Hematopoietic multipotent progenitor cell treated with erythropoietin and hydrocortisone succinate and interleukin-3 and kit ligand, for 6 days (in vitro differentiated cells): ENCODE measurements at places on chromosomes 4 and X.
A peak's percentile ranks its signal among the peaks of the same experiment; 100 is the strongest.

GRCh38 chr4:47567511-47567910 is 82.4 kb downstream of the ATP10D start:
- no peak for DNase-seq

DNA sequence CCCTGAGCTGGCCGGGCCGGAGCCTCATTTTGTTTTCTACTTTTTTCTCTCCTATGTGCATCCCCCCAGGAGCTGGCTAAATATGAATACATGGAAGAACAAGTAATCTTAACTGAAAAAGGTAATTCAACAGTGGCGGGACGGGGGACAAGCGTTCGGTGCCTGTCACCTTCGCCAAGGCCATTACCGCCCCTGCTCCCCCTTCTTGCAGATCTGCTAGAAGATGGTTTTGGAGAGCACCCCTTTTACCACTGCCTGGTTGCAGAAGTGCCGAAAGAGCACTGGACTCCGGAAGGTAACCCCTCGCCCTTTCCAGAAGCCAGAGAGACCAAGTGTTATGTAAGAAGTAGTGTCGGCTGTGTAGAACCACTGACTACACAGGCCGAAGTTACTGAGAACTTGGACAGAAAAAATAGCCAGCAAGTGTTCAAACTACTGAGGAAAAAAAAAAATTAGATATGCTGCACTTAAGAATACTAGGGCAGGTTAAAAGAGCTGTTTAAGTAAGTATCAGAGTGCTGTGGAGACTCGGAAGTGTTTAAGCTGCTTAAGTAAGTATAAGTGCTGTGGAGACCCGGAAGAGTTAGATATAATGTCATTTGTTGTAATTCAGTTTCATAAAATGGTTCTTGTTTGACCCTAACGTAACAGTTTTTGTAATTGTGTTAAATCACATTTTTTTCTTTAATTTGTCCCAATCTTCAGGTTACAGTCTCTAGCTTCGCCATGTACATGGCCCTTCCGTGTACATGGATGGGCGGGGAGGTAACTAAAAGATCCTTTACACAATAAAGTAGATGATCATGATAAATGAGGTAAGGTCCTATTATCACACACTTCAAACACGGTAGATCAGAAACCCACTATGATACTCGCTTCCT is 856 bp downstream of the SAT1 start:
- peak; percentile 34 for DNase-seq

DNA sequence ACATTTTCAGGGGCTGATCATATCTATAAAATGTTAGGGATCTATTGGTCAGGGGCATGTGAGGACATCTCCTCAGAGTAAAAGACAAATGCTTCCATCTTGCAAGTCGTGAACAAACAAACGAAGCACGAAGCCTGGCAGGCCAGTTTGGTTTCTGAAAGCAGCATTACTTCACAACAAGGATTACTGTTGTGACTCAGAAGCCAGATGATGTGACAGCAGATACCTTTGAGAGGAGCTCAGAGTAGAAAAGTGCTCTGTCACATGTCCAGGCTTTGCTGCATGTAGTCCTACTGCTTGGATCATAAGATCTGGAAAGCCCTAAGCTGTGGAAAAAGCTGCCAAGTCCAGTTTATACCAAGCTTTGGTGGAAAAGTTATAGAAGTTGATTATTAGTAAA is 1827.2 kb downstream of the ARAP2 start:
- DNase-seq: no peak

- no peak for DNase-seq
Measured at GRCh38 chr4:107292979-107293378, 256.9 kb upstream of the DKK2 start.

- DNase-seq: peak; percentile 44
Measured at GRCh38 chrX:134718105-134718965, 60.1 kb upstream of the PLAC1 start.

GRCh38 chrX:103417933-103418332 is 41.6 kb downstream of the BEX3 start:
- DNase-seq: no peak

DNA sequence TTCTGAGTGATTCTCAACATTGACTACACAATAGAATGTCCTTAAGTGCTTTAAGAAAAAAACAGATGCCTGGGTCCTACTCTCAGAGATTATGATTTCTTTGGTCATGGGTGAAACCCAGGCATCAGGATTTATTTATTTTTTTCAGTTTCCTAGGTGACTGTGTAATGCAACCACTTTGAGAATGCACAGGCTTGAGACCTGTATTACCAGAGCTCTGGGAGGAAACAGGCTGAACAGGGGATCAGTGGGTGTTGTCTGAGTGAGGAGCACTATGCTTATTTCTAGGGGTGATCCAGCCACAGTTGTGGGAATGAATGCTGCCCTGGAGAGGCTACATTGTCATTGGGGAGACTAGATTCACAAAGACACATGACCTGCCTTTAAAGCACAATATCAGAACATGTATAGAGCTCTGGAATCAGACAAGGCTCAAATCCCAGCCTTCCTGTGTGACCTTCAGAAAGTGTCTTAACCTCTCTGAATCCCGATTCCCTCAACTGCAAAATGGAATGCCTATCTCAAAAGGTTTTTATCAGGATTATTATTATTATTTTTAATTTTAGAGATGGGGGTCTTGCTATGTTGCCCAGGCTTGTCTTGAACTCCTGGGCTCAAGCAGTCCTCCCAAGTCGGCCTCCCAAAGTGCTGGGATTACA is 61.6 kb upstream of the PRPS1 start:
- DNase-seq: no peak

DNA sequence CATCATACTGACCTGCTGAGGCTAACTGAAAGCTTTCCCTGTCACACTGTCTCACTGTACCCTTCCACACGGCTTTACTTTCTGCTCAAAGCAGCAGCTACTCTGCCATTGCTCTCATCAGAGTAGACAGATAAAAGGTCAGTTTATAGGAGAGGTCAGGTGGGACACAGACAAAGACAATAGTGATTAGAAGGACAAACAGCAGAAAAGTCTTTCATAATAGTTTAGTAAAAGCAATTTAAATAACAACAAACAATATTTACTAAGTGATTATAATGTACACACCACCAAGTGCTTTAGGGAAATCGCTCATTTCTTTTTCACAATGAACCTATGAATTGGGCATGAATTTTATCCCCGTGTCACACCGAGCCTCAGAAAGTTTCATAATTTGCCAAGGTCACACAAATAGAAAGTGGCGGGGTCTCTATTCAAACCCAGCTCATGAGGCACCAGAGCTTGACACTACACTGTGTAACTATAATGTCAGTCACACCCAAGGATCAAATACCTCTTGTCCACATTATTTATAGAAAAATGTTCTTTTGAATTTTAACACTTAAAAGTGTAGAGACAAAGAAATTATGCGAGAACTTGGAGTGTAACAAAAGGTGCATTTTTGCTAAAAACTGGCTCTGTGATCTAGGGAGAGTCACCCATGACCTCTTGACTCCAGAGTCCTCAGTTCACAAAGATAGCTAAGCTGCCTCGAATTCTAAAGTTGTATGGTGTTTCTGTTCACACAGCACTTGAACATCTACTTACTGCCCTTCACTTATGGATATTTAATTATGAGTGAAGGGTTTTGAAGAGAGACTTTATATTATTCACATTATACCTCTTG is 24.5 kb upstream of the SORBS2 start:
- no peak for DNase-seq

DNA sequence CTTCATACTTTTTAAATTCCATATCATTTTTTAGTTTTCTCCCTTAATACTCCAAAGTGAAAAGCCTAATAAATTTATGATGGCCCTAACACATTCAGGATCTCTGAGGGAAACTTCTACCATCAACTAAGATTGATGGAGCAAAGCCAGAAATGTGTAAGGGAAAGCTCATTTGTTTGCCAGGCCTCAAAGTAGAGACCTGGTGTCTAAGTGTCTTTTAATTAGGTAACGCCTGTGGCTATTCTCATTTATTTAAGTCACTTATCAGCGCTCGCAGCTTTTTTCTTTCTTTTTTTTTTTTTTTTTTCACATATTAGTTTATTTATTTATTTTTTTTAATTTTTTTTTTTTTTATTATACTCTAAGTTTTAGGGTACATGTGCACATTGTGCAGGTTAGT is 242.4 kb downstream of the TMA16 start:
- DNase-seq: peak; percentile 46

DNA sequence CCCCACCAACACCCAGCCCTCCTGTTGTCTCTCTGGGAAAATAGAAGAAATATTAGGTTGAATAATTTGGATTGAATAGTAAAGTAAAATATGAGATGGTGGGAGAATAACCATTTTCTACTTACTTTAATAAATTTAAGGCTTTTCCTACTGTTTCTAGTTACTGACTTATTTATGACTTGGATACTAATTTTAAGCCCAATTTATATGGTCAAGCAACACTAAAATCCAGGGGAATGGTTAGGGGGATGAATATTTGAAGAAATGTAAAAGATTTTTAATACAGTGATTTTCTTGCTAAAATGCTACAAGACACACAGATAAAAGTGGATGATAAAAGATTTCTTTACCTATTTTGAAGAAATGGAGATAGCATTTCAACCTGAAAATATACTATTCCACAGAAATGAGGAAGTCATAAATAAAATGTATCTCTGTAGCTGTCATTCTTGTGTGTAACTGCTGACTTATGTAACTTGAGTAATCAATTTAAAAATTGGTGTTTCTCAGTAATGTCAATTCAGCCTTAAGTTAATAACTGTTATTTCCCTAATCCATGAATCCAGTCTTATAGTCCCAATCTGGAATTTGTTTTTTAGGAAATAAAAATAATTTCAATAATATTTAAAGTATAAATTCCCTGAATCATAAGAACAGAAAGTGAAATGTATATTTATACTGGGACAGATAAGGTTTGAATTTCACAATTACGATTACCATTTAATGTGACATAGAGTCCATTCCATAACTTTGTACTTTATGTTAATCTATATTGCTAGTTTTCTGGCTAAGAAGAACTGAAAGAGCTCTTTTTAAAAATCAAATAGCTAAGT is 24.3 kb upstream of the IL2 start:
- DNase-seq: peak; percentile 33

DNA sequence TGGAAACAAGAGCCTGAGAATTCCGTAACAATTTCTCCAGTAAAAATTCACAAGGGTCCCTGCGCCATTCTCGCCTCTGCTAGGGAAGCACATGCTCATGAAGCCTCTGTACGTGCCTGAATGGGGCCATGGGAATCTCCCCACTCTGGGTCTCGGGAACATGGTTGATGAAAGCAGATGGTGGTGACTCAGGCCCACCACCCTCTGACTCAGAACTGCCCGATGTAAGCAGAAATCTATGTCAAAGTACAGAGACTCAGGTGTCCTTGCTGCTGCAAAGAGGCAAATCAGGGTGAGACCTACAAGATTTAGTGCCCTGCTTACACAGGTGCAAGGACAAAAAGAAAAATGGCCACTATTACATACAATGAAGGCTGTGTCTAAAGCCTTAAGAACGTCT is 65.0 kb downstream of the SCD5 start:
- no peak for DNase-seq

GRCh38 chr4:77430847-77431246 is 174.8 kb upstream of the CXCL13 start:
- no peak for DNase-seq

DNA sequence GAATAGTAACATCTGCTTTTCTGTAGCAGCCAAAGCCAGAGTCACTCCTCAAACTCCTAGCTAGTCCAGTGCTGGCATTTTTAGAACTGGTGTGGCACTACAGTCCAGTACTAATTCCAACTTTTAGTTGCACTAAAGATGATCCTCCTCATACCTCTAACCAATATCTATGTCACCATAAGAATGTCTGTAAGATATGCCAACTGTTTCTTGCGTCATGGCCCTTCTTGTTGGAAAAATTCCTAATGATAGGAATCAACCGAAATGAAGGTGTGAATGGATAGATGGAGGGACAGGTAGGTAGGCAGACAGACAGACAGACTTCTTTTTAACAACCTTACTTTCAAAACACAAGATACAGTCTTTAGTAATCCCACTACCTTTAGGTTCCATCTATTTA is 74.6 kb upstream of the PRSS48 start:
- DNase-seq: no peak

- DNase-seq: peak; percentile 60
Measured at GRCh38 chr4:40916880-40917279, 167.1 kb downstream of the NSUN7 start.

DNA sequence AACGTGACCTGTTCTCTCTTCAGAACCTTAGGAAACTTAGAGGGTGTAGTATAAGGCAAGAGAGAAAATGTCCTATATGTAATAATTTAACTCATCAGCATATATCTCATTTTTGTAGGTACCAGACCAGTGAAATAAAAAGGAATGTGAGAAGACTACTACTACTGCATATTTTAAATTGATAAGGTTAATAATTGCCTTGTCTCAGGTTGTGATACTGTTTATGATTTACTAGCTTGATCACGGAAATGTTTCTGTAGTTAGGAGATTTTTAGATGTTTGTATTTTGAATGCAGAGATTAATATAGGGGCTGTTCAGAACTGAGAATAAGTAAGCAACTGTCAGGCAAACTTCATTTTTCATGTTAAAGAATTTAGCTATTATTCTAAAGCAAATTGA is 1563.4 kb downstream of the C4orf33 start:
- DNase-seq: no peak

DNA sequence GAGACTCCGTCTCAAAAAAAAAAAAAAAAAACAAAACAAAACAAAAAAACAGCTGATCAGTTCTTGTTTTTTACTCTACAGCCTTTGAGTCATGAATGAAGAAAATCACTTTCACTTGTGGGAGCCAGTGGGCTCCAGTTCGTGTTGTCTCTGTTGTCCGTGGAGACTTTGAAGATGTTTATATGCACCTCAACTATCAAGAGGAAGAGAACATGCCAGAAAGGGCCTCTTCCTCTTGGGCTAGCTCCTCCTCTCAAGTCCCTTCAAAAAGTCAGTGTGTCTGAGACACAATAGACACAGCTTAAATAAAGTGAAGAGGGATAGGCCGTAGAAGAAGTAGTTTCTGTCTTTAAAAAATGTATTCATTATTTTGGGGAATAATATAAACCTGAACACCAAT is 182.7 kb downstream of the KDR start:
- DNase-seq: peak; percentile 25

- DNase-seq: no peak
Measured at GRCh38 chr4:160848901-160849760, 1314.7 kb downstream of the FSTL5 start.

- peak; percentile 53 for DNase-seq
Measured at GRCh38 chrX:147838465-147839131, 73.1 kb upstream of the FMR1 start.

DNA sequence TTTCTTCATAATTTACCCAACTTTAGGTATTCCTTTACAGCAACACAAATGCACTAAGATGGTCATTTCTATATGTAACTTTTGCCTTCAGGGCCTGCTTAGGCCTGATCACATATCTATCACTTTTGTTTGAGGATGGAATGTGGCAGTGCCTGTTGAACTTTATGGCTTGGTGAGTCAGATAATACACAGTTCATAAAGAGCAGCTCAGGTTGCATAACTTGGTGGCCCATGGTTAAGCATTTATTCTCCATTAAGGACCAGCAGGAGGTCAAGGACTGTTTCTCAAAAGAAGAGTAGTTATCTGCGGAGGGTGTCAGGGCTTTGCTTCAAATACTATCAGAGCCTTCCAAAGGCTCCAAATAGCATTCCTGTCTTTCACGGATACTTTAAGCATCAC is 124.1 kb upstream of the PDHA2 start:
- DNase-seq: no peak

GRCh38 chrX:129540068-129540653 is at the start of gene OCRL:
OCRL (plus strand) TSS chrX:129540259; CDS start chrX:129540440, 181 bp downstream.
- peak; percentile 75 for DNase-seq

GRCh38 chr4:152784490-152785350 is 5.0 kb downstream of the ARFIP1 start:
- peak; percentile 51 for DNase-seq
